ENCODE measurements at places on chromosomes 11 and 22.

DNA sequence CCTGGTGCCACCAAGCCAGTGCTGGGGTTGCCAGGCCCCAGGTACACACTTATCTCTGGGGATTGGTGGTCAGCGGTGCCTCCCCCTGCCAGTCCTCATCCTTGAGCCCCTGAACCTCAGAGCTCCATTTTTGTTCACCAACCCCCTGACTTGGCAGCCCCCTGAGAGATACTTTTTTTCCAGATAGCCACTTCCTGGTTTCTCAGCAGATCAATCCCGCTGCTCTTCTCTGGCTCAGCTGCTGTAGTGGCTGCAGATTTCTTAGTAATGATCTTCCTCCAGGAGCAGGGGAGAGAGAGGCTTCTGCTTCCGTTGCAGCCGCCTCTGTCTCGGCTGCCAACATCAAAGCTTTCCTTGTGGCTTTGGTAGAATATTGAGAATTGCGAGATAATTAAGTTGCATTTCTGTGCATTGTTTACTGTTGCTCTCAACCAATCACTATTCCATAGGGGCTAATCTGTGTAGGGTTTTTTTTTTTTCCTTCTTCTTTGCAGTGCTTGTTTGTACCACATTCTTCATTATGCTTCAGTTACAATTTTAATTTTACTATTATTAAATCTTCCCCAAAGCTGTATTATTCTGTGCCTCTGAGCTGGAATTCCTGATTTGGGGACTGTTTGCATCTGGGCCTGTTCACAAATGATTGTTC, 92.1 kb downstream of the PKNOX2 start:
- no peak for DNase-seq

GRCh38 chr11:11262171-11262920, 90.7 kb downstream of the CSNK2A3 start:
- no peak for DNase-seq

- no peak for DNase-seq
These were observed 2.6 kb upstream of the ENDOD1 start for GRCh38 chr11:95086836-95087570.

GRCh38 chr22:46337870-46338269, 2.4 kb downstream of the TRMU start:
- DNase-seq = no peak

DNA sequence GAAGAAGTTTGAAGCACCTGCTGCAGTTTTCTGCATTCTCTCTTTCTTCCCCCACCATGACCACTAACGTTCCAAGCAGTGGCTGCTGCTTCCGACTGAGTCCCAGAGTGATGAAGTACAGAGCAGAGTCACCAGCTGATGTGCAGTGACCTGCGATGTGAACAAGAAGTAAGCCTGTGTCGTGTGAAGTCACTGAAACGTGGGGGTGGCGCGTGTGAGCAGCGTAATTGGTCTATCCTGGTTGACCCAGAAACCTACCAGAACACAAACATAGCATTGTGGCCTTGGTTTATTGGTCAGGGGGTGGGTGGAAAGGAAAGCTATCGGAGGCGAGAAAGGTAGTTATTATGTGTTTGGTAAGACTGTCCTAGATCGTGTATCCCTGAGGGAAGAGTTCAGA, 3.5 kb downstream of the KRTAP5-7 start:
- no peak for DNase-seq

- DNase-seq = no peak
These were observed 34.4 kb downstream of the TP53I11 start for GRCh38 chr11:44916331-44916730.

DNA sequence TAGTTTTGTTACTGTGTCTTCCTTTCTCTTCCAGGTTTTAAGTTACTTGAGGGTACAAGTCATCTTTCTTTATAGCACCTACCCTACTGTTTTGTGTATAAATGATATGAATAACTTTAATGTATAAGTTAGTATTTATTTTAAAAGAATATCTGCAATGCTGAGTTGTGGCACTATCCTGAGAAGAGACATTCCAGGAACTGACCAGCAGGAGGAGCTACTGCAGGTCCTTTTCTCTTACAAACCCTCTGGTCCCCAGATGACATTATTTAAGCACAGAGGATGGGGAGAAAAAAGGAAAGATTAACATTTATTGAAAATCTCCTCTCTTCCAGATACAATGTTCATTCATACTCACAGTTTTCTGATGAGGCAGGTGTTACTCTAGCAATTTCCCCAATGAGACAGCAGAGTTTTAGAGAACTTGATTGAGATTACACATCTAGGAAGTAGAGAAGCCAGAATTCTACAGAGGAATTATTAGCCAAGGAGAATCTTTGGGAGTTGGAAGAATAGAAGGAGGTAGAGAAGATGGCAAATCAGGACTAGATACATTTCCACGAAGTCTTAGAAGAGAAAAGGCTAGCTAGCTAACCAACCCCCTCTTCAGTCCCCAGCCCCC, 541.2 kb upstream of the API5 start:
- no peak for DNase-seq

DNA sequence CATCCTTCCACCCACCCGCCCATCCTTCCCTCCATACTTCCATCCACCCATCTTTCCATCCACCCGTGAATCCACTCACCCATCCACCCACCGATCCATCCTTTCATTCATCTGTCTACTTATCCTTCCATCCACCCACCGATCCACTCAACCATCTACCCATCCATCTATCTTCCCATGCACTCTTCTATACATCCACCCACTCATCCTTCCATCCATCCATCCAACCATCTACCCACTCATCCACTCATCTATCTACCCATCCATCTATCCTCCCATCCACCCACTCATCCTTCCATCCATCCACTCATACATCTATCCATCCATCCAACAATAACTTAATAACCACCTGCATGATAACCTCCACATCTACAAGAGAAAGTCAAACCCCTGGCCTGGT, 47.3 kb downstream of the WNT7B start:
- no peak for DNase-seq

DNA sequence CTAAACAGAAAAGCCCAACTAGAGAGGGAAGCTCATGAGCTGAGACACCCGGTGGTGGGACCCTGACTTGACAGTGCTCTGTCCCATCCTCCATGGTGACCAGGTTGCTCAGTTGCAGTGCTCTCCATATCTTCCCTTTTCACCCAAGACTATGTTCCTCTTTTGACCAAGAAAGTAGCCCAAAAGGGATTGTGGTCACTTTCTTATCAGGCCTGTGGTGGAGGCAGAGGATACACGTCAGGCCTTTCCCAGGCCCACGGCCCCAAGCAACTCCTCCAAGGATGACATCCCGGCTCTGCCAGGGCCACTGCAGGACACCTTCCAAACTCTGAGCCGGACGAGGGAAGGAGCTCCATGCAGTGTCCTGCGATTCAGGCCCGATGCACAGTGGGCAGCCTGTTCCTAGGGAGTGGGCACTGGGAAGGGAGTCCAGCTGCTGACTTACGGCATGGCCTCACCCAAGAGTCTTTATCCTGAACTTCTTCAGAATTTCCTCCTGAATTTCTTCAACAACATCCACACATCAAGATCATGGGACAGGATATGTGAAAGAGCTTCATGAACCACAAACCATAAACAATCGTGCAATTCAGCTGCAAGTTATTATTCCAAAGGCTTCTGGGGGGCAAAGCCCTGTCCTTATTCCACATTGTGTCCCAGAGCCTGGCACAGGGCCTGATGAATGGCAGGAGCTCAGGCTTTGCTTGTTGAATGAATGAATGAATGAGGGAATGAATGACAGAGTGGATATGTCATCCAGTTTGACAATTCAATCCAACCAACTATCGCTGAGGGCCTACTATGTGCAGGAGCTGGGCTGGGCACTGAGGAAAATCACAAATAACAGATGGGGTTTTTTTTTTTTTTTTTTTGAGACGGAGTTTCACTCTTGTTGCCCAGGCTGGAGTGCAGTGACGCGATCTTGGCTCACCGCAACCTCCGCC, 36.0 kb upstream of the MYH9 start:
- no peak for DNase-seq

DNA sequence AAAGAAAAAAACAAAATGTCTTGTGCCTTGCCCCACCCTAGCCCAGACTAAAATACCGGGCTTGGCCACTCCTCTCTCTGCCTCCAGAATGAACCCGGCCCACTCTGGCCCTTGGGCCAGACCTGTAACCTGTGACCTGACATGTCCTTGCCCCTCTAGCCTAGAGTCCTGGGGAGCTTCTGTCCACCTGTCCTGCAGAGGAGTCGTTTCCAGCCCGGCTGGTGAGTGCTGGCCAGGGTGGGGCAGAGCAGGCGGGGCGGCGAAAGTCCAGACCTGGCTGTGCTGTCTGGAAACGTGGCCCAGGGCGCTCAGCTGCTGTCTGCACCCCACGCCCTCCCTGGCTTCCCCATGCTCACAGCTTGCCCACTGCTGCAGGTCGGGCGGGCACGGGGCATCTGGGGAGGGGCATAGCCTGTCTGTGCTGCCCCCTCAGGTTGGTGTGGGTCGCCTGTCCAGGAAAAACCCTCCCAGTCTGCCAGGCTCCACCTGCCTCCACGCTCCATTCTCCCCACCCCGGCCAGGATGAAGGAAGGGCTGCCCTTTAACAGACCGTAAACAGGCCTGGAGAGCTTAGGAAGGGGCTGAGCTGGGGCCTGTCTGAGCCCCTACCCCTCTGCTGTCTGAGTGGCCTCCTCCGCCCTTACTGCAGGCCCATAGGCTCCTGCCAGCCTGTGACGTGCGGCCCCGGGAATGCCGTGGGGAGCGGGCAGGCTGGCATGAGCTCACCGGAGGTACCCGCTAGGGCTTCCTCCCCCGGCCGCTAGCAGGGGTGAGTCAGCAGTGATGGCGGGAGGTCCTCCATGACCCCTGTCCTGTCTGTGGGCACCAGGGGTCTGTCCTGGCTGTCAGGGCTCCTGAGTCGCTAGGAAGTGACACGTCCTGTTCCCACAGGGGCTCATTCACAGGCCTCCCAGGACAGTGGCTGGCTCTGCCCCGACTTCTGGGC, 1.9 kb downstream of the CD151 start:
- no peak for DNase-seq

GRCh38 chr11:109378034-109378433, 44.0 kb upstream of the C11orf87 start:
- no peak for DNase-seq

- no peak for DNase-seq
These were observed 1379.0 kb downstream of the LRRC4C start for GRCh38 chr11:40080434-40080833.

DNA sequence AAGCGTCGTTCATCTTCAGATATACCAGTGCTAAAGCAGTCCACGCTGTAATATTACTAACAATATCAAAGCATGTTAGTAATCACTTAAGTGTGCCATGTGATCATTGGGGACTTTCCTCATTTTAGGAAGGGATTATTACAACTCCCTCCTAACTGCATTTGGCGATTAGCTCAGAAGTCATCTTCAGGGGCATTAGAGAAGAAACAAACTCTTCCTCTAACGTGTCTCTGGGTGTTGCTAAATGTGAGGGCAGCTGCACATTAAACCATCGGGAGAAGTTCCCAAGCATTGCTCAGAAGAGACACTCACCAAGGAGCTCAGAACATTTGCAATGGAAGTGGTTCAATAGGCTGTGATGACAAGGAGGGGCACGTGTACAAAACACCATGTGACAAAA, 17.2 kb downstream of the TESMIN start:
- no peak for DNase-seq

- no peak for DNase-seq
These were observed 25.8 kb downstream of the MRGPRD start for GRCh38 chr11:68954836-68955606.

Measured in stimulated activated CD4-positive, alpha-beta T cell treated with anti-CD3 and anti-CD28 coated beads, Interleukin-12 subunit alpha, Interleukin-12 subunit beta, amount 100 ng/mL, for 4 hours (primary cell).